Psoas muscle (tissue), 8 donors: ENCODE measurements at places on chromosomes 7 and 10. TPM values are rescaled to one million over a fixed set of nuclear protein-coding genes. Genes with fewer than 3 reads are reported as not detected.

GRCh38 chr10:116848032-116848943 is 1.0 kb upstream of the ENO4 start:
- DNase-seq: no peak

NAT16 gene
- 0.01 TPM for polyA plus RNA-seq

DNA sequence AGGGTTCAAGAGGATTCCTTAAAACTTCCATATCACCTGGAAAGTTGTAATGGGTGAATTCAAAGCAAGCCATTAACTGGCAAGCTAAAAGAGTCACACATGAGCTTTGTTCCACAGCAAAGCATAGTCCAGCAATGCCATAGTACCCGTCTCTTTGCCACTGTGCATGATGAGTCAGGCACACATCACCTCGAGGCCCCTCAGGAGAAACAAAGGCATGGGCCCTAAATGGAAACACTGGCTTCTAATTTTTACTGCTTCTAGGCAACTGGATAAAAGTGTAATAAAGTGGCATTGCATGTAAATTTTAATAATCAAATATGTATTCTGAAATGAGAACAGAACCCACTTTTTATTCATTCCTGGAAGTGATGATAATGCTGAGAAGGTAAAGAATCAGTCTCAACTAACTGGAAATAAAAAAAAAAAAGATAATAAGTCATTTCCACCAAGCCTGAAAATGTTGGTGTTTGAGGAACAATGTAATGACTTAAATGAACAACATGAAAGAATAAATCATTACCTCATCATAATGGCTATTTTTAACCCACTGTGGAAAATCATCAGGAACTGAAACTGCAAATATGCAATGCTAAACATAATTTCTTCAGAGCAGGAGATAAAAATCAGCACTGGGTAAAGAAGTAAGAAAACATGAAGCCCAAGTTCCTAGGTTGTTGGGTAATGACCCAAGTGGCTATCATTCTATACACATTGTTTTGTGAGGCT is 104.9 kb downstream of the CDK6 start:
- no peak for DNase-seq

KEL gene
- 0.06 TPM for polyA plus RNA-seq

GRCh38 chr7:68507668-68508067 is 1090.6 kb upstream of the AUTS2 start:
- DNase-seq: no peak

DNA sequence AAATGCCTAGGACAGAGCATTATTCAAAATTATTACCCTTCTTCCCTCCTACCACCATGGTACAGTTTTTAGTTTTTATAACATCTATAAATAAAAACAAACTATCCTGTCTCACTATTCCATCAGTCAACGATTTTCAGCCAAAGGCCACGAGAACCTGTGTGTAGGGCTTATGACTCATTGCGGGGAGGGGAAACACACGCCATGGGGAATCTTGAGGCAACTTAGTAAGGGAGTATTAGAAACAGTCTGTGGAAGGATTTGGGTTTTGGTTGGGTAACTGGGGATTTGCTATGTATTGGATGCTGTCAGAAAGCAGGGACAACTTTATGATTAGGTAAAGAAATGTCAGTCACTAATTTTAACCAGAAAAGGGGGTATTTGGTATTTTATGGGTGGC is 14.7 kb downstream of the GPR141 start:
- no peak for DNase-seq

ZNF503 gene
- polyA plus RNA-seq: 2.0 TPM

STRIP2 gene
- 14.5 TPM for polyA plus RNA-seq

SPDYE18 gene
- 0.66 TPM for polyA plus RNA-seq

TIMM23 gene
- 118 TPM for polyA plus RNA-seq

GPR15LG gene
- polyA plus RNA-seq: 0.15 TPM

PFKP gene
- polyA plus RNA-seq: 87.6 TPM

WDFY4 gene
- 0.23 TPM for polyA plus RNA-seq

DNA sequence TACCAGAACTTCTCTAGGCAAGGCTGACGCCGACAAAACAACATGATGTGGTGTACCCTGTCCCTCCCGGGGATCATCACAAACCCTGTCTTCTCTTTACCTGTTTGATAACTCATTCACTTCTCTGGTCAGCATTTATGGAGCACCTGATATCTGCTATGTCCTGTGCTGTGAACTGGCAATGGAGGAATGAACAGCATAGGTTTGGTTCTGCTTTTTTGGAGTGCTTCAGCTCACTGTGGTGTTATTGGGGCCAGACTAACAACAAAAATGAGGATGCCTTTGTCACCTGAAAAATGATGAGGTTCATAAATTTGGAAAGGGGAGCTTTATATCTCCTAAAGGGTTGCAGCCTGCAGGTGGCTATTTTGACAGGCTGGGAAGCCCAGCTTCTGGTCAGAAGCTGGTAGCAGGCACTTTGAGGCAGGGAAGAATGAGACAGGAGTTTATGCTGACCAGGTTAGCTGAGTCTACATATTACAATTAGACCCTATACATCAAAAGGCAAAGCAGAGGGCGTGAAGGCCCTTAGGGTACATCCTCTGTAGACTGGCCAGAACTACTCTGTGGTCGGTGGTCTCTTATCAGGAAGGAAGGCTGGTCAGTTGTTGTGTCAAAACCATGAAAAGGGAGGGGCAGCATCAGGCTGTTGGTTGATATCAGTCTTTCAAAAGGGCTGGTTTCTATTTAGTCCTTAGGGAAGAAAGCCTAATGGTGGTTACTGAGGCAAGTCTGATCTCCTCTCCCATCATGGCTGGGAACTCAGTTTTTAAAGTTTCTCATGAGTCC is 42.3 kb downstream of the SH2D4B start:
- no peak for DNase-seq

MBL2 gene
- not detected for polyA plus RNA-seq

TMEM72 gene
- polyA plus RNA-seq: not detected

HUS1 gene
- polyA plus RNA-seq: 17.8 TPM

GRCh38 chr10:123535386-123535785 is 130.8 kb upstream of the GPR26 start:
- DNase-seq: no peak

ACTL6B gene
- 0.03 TPM for polyA plus RNA-seq

DNA sequence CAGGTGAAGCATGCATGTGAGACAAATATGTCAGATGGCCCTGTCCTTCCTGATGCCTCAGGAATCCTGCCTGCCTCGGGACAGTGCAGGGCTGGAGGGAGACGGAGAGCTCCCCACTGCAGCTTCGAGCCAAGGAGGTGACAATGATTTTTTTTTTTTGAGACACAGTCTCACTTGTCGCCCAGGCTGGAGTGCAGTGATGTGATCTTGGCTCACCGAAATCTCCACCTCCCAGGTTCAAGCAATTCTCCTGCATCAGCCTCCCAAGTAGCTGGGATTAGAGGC is 68.8 kb downstream of the OAT start:
- no peak for DNase-seq

GRCh38 chr10:61708846-61709245 is 46.1 kb downstream of the CABCOCO1 start:
- DNase-seq: no peak

DNA sequence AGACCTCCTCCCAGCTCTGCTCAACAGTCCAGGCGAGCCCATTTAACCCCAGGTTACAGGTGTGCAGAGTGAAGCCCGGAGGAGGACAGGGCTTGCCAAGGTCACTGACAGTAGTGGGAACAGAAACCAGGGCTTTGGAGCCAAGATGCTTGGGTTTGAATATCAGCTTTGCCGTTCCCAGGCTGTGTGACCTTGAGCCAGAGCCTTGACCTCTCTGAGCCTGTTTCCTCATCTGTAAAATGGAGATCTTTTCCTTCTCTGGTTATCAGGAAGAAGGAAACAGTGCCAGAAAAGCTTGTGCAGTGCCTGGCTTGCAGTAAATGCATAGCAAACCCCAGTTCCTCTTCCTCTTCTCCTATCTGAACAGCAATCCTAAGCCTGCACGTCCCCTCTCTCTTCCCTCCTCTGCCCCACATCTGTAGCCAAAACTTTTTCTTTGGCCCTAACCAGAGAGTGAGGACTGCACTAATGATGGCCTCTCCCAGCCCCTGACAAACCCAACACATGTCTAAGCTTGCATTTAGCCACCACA is 21.4 kb upstream of the MLXIPL start:
- no peak for DNase-seq

TACC2 gene
- 148 TPM for polyA plus RNA-seq

DNA sequence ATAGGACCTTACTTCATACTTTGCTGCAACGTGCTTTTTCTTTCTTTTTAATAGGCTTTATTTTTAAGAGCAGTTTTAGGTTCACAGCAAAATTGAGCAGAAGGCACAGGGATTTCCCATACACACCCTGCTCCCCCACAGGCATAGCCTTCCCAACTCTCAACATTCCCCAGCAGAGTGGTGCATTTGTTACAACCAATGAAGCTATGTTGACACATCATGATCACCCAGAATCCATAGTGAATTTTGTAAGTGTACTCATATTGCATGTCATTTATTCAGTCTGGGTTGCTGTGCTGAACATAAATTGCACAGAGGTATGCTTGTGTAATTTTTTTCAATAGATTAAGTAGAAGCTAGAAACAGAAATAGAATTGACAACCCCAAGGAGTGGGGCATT is 327.3 kb downstream of the INHBA start:
- DNase-seq: no peak

GRCh38 chr10:78948621-78949030 is 120.1 kb upstream of the ZMIZ1 start:
- DNase-seq: no peak

DNA sequence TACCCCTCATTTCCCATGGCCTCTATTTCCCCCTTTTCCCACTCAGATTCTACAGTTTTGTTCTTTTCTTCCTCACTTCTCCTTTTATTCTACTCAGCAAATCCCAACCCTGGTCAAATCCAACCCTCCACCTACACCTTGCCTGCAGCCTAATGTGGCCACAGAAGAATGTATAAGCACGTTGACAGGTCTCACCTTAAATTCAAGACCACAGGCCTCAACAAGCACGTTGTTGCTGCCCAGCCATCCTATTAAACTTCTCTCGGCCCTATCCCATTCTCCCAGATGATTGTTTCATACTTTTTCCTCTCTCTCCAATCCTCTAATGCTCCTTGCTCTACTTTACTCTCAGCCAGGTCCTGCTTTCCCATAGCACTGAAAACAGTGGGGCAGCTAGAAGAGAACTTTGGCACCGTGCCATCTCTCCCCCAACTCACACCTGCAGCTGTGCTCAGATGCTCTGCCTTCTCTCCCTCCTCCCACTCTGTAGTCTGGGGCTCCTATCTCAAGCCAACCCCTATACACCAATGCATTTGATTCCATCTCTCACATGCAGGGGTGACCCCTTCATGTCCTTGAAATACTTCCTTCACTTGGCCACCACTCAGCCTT is 6.8 kb upstream of the EIF3A start:
- no peak for DNase-seq
